ENCODE measurements at places on chromosomes 11 and 22.

DNA sequence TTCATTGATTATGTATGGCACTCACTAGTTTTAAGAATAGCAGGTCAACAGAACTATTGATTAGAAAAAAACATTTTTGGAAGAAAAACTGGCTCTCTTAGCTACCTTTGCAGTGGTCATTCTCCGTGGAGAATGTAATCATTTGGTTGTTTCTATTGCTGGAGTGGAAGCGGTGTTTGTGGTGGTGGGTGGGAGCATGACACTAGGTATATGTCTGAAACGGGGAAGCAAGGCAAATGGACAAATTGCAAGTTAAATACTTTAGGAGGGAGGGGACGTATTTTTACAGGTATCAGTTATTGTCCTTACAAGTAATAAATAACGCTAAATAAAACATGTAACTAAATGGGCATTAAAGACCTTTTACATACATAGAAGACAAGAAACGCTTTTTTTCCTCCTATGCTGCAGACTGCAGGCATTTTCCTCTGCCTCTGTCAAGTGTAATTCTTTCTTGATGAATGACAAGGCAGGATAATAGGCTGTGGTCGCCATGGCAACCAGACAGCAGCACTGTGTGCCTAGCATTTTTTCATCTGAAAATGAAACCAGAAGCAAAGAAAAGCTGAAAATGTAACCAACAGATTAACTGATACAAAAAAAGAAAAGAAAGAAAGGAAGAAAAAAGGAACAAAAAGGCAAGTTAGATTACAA is 46.2 kb downstream of the BLID start:
- peak; percentile 72 for DNase-seq

- no peak for DNase-seq
Measured at GRCh38 chr11:68160100-68160695, 39.0 kb upstream of the CHKA start.

DNA sequence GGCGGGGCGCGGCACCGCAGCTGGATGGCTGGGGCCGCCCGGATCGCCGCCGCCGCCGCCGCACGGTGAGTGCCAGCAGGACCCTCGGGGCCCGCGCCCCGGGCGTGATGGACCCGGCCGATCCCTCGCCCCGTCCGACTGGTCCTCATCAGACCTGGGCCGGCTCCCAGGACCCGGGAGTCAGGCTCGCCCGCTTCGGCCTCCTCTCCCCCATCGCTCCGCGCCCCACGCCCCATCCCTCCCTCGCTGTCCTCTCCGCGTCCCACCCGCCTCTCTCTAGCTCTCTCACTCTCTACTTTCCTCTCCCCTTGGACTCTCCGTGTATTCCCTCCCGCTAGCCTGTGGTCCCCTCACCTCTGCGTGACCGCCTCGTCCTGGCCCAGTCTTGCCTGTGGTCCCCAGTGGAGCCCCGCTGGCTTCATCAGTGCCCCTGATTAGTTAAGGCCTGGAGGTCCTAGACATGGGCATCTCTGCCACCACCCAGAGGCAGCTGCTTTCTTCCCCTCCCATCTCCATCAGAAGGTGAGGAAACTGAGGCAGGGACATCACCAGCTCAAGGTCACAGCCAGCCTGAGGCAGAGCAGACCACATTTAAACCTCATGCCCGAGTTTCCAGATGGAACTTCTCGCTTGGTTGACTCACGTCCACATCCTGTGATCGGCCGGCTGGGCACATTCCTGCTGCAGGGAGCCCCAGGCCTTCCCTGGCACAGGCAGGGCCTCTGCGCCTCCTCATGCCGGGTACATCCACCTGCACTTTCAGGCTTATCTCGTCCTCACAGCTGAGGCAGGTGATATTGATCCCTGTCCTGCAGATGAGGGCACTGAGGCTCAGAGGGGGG is 429 bp downstream of the SLC39A13 start:
- peak; percentile 84 for DNase-seq

GRCh38 chr11:134207538-134208239 is 16.1 kb downstream of the NCAPD3 start:
- DNase-seq, result no peak

All from AG08395 (cell line).